EL (cell line): ENCODE measurements at places on chromosomes 12 and 14.

GRCh38 chr12:104662203-104662602 lies 205.5 kb downstream of the CHST11 start:
- no peak for DNase-seq

DNA sequence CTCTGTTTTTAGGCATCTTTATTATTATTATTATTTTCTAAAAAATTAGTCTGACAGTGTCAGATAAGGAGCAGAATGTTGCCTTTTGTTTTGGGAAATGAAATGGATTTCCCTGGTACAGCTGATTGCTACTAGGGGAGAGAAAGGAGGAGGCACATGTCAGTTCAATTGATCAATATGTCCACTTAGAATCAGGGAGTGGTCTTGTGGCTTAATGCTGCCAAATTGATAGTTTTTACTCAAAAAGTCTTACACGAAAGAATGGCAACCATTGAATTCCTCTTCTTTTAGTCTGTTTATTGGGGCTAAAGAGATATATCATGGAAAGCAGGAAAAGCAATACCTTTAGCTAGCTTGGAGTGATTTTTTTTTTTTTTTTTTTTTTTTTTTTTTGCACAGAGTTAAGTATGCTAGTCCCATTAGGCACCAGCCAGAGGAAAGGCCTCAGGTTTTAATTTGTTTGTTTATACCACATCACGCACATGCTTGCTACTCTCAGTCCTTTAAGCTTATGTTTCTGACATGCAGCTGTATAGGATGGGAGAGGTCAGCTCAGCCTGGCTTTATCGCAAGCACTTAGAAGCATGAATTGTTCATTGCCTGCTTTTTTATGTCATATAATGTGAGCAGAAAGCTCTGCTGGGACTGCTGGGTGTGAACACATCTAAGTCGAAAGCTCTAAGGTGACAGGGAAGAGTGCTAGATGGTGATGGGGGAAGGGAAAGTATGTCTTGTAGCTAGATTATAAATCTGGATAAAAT lies 1.4 kb downstream of the AKAP6 start:
- DNase-seq, result no peak

DNA sequence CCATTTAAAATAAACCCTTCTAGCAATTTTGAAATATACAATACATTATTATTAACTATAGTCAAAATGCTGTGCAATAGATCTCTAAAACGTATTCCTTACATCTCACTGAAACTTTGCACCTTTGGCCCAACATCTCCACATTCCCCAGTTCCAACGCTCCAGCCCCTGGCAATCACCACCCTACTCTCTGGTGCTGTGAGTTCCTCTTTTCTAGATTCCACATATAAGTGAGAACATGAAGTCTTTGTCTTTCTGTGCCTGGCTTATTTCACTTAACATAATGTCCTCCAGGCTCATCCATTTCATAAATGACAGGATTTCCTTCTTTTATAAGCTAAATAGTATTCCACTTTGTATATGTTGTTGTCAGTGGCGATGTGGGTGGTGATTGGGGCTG lies 194.7 kb upstream of the RTL1 start:
- DNase-seq, result no peak

- DNase-seq, result no peak
Observed at GRCh38 chr14:95711476-95712176, 2.3 kb downstream of the TCL1A start.

GRCh38 chr14:92540472-92541048 lies 27.0 kb downstream of the RIN3 start:
- peak; percentile 99 for DNase-seq

- peak; percentile 6 for DNase-seq
Observed at GRCh38 chr12:108442067-108442466, 73.0 kb upstream of the FICD start.

- DNase-seq, result peak; percentile 44
Observed at GRCh38 chr12:26629864-26630263, 203.1 kb downstream of the ITPR2 start.

DNA sequence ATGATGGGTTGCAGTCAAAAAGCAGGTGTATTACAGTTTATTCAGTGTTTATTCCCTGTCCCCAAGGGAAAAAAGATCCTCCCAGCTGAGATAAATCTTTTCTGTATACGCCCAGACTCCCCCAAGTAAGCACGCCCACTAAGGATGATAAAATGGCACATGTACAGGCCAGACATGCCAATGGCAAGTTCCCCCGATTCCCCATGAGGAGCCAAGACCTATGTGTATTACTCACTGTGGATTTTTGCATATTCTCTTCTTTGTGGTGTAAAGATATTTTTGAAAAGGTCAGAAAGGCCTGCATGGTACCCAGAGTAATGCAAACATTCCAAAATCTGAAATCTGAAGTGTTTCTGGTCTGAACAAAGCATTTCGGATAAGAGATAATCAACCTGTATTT lies 22.2 kb downstream of the NR2C1 start:
- peak; percentile 3 for DNase-seq

- no peak for DNase-seq
Observed at GRCh38 chr14:68658943-68659931, 133.6 kb downstream of the ZFP36L1 start.

DNA sequence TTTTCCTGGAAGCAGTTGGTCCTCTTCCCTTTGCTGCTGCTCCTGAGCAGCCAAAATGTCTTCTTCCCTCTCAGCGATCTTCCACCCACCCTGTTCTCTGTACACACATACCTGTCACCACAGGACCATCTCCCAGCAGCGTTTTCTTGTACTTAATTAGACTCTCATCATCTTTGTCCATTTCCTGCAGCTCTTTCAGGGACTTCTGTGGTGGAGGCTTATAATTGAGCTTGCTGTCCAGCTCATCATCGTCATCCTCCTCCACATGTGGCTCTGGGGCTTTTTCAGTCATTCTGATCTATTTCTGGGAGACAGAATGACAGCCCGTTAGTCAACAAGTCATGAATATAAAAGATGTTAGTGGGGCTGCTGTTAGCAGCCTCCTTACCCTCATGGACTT lies 11.0 kb downstream of the ARHGDIB start:
- no peak for DNase-seq

- no peak for DNase-seq
Observed at GRCh38 chr14:77074969-77075368, 23.1 kb upstream of the CIPC start.

- DNase-seq, result no peak
Observed at GRCh38 chr12:57210926-57211692, 5.5 kb upstream of the NXPH4 start.

DNA sequence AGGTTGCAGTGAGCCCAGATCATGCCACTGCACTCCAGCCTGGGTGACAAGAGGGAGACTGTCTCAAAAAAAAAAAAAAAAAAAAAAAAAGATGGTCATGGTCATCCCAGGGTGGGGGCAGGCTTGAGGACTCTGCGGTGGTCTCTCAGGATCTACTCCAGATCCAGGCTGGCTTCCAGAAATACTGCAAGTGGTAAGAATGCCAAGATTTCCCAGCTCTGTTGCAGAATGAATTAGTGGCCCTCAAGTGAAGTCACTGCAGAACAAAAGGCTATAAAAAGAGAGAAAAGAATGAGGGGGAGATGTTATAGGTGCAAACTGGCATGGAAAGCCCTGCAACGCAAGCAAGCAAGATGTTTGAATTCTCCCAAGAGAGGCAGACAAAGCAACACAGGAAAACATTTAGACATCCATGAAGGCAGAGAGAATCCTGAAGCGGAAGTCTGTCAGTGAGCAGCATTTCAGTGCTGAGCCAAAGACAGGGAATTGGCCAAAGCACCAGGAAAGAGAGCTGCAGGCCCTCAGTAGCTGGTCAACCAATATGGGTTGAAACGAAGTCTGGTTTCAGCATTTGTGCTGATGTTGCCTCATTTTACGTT lies 31.9 kb upstream of the ETFBKMT start:
- no peak for DNase-seq

DNA sequence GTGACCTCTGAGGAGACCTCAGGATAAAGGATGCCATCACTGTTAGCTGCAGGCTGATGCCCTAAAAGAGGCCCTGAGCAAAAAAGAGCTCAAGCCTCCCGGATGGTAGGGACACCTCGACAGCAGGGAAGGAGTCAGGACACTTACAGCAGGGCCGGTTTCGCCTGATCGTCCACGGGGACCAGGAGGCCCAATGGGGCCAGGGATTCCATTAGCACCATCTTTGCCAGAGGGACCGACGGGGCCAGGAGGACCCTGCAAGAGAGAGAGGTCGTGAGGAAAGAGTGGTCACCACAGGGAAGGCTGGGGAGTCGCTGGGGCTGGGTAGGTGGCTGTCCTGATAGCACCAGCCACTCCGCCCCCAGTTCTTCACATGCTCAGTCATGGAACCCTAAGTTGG lies 12.4 kb downstream of the TMEM106C start:
- DNase-seq, result no peak

- no peak for DNase-seq
Observed at GRCh38 chr14:92906823-92907222, 16.1 kb upstream of the CHGA start.

DNA sequence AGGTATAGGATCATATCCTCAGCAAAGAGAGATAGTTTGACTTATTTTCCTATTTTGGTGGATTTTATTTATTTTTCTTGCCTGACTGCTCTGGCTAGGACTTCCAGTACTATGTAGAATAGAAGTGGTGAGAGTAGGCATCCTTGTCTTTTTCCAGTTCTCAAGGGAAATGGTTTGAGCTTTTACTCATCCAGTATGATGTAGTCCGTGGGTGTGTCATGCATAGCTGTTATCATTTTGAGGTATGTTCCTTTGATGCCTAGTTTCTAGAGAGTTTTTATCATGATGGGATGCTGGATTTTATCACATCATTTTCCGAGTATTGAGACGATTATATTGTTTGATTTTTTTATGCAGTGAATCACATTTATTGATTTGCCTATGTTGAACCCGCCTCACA lies 97.2 kb downstream of the MGAT4C start:
- no peak for DNase-seq

- peak; percentile 79 for DNase-seq
Observed at GRCh38 chr12:20369305-20370013, 1.1 kb downstream of the PDE3A start.

DNA sequence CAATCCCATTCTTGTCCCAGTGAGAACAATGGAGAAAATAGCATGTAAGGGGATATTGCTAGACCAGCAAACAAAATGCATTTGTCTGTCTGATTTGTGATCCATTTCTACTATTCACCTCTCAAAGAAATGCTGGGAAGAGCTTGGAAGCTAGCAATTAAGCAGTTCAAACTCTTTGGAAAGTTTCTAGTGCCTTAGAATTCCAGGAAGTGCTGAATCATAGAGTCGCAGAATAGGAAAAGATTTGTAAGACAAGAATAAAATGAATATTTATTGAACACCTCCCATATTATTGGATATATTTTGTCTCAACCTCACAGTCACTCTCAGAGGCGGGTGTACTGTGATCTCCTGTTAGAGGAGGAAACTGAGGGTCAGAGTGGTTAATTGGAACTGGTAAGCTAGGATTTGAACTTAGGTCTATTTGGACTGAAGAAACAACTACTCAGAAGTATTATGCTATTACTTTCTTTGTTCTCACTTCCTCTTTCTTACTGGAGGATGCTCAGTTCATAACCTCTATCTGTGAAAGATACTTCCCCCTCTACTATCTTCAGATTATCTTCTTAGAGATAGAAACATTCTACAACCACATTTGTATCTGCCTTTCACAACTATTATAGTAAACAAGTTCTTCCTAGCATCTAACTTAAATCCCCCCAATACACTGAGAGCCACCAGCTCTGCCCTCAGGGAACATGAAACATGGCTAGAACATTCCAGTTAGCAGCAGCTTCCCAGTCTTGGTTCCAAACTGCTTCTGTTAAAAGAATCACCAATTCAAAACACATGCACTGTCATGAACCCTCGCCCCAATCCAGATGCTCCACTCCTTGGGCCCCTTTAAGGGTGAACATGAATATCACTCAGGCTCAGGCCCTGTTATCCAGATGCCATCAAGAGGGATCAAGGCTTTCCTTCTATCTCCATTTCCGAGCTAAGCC lies 64.2 kb downstream of the DRAM1 start:
- DNase-seq, result no peak

DNA sequence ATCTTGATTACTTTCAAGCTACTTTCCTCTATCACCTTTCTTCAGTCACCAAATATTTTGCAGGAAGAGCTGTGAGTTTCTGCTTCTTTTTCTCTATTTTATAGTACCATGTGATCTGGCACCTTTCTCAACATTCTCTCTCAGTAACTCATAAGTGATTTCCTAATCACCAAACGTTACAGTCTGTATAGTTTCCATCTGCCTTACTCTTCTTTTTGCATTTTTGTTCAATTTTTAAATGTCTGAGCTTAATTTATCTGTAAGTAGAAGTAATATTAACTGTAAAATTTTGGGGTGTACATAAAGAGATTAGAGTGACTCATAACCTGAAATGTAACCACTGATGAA lies 422.1 kb upstream of the SYT1 start:
- peak; percentile 27 for DNase-seq

GRCh38 chr12:50296554-50296953 lies 13.2 kb upstream of the LIMA1 start:
- DNase-seq, result no peak

- DNase-seq, result no peak
Observed at GRCh38 chr12:4431866-4432265, 13.7 kb downstream of the FGF6 start.

DNA sequence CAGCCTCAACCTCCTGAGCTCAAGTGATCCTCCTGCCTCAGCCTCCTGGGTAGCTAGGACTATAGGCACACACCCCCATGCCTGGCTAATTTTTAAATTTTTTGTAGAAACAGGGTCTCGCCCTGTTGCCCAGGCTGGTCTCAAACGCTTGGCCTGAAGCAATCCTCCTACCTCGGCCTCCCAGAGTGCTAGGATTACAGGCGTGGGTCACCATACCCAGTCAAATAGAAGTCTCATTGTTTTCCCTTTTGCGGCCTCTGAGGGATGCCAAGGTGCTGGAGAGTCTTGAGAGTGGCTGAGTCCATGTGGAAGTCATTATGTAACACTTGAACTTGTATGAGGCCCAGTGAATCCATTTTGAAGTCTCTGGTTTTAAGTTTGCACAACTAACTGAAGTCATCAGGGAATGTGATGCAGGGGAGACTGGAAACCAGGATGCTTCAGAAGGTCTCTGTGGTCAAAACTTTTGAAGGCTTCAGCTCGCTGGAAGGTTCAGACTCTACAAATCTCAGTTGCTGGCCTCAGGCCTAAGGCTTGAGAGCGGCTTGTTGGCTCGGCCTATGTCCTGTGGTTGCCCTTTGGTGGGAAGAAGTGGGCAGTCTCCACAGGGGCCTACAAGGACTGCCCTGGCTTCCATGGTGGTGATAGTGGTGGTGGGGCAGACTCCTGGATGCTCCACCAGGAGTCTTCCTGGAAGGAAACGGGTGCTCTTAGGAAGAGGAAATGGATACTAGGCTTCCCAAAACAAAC lies 29.2 kb downstream of the GALNT16 start:
- no peak for DNase-seq

GRCh38 chr12:89155826-89156225 lies 196.5 kb downstream of the DUSP6 start:
- DNase-seq, result no peak

DNA sequence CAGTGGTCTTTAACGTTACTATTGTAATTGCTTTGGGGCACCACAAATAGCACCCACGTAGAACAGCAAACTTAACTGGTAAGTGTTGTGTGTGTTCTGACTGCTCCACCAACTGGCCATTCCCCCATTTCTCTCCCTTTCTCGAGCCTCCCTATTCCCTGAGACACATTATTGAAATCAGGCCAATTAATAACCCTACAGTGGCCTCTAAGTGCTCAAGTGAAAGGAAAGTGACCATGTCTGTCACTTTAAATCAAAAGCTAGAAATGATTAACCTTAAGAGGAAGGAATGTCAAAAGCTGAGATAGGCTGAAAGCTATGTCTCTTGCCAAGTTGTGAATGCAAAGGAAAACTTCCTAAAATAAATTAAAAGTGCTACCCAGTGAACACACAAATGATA lies 22.3 kb downstream of the PPP1R13B start:
- DNase-seq, result no peak
